ENCODE measurements at places on chromosomes 11 and 22.

DNA sequence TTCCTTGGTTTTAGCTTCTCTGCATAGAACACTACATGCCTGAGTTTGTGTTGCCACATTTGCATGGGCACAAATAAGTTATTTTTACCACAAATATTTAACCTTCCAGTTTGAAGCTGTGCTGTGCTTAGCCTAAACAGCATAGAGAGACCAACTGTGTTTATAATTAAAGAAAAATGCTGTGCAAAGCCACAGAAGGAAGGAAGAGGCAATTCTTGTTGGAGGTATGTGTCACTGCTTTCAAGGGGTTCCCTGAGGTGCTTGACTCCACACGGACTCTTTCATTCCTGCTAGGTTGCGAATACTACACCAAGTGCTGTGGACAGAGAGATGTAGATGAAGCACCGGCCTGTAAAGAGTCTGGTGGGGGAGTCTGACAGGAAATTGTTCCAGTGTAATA, 47.6 kb upstream of the OLFML1 start:
- DNase-seq, result no peak

DNA sequence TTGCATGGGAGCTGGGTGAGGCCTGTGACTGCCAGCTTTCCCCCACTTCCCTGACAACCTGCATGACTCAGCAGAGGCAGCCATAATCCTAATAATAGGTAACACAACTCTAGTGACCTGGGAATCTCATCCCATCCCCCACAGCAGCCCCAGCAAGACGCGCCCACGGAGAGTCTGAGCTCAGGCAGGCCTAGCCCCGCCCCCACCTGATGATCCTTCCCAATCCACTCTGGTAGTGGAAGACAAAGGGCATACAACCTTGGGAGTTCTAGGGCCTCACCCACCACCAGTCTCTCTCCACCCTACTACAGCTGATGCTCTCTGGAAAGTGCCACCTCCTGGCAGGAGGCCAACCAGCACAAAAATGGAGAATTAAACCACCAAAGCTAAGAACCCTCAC, 60.3 kb downstream of the CWF19L2 start:
- DNase-seq, result no peak

- no peak for DNase-seq
These were observed 734 bp downstream of the C11orf58 start for GRCh38 chr11:16738947-16739815.

- no peak for DNase-seq
These were observed 94.4 kb downstream of the FAM181B start for GRCh38 chr11:82639251-82639650.

DNA sequence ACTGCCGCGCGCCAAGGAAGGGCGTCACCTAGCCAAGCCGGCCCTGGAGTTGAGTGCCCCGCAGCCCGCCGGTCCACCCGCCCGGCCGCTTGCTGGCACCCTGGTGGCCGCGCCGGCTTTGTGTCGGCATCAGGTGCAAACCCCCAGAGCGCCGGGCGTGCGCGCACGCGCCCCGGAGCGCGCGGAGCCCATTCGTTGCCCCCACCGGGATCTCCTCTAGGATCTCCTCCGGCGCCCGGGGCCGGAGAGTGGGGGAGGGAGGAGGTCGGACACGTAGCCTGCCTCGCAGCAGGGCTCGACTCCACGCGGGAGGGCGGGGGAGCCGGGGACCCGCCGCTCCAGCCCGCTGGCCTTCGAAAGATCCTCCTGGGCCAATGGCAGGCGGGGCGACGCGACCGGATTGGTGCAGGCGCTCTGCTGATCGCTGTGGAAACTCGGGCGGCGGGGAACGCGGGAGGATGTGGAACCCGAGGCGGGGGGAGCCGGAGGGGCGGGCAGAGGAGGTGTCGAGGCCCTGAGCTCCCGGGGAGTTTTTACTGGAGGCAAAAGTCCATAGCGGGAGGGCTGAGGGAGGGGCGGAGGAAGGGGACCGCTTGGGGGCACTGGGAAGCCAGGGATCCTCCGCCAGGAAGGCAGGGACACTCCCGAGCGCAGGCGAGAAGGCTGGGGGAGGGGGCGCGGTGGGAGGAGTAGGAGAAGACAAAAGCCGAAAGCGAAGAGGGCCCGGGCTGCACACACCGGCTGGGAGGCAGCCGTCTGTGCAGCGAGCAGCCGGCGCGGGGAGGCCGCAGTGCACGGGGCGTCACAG, at the start of gene FADS2:
TSS of gene FADS2 (plus strand) at position 730 of the 808 bp plus-strand sequence. CDS start 91 bp downstream, outside the sequence.
- DNase-seq, result peak; percentile 90

DNA sequence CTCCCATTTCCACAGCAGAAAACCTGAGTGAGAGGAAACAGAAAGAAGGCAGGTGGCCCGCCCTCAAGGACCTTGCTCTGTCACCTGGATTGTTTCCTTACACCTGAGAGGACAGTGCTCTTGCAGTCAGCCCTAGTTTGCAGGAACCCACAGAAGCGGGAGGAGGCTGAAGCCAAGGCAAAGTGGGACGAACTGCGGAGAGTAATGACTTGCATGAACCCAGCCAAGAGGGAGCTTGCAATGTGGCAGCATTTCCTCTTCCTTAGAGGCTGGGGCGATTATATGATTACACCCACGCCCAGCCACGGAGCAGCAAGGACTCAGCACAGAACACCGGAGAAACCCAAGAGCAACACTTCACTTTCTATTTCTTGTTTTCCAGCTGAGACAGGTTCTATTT, 102.6 kb downstream of the SPON1 start:
- peak; percentile 55 for DNase-seq

- DNase-seq, result no peak
These were observed 36.2 kb upstream of the HEPHL1 start for GRCh38 chr11:93984936-93985335.

DNA sequence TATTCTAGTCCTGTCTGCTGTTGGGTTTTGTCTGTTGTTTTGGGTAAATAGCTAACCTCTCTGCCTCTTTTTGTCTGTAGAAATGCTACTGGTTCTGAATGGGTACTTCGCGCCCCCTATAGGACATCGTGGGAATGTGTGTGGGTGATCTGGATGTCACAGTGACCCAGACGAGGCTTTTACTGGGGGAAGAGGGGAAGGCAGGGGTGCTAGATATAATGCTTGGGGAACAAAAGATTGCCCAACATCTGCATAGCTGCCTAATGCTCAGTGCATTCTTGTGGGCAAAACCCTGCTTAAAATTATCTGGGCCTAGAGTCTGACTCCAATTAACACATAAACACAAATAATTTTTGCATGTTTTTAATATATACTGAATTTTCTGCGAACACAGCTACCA, 57.7 kb downstream of the BMAL1 start:
- peak; percentile 80 for DNase-seq

DNA sequence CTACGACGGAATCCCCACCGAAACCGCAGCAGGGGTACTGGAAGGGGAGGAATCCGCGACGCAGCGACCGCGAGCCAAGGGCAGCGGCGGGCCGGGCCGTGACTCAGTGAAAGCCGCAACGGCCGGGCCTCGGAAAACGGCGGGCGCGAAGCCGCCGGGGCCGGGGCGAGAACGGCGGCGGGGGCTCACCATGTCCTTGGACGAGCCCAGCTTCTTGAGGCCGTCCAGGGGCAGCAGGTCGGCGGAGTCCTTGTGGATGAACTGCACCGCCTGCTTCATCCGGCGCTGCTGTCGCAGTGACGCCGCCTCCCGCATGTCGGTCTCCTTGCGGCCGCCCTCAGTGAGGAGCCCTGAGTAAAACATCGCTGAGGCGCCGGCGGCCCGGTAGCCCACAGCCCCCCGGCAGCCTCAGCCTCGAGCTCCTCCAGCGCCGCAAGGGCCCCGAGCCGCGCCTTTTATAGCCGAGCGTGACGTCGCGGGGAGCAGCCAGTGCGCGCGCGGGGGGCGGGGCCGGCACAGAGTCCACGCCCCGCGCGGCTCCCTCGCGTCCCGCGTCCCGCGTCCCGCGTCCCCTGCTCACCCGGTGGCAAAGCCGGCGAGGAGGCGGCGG, at the start of gene NRIP3:
TSS of gene NRIP3 (minus strand) at position 429 of the 610 bp plus-strand sequence. CDS start at position 363, 66 bp downstream.
- peak; percentile 84 for DNase-seq

- no peak for DNase-seq
These were observed 81.6 kb upstream of the SUSD2 start for GRCh38 chr22:24099666-24100065.

- no peak for DNase-seq
These were observed 15.7 kb downstream of the NNMT start for GRCh38 chr11:114311946-114312345.

DNA sequence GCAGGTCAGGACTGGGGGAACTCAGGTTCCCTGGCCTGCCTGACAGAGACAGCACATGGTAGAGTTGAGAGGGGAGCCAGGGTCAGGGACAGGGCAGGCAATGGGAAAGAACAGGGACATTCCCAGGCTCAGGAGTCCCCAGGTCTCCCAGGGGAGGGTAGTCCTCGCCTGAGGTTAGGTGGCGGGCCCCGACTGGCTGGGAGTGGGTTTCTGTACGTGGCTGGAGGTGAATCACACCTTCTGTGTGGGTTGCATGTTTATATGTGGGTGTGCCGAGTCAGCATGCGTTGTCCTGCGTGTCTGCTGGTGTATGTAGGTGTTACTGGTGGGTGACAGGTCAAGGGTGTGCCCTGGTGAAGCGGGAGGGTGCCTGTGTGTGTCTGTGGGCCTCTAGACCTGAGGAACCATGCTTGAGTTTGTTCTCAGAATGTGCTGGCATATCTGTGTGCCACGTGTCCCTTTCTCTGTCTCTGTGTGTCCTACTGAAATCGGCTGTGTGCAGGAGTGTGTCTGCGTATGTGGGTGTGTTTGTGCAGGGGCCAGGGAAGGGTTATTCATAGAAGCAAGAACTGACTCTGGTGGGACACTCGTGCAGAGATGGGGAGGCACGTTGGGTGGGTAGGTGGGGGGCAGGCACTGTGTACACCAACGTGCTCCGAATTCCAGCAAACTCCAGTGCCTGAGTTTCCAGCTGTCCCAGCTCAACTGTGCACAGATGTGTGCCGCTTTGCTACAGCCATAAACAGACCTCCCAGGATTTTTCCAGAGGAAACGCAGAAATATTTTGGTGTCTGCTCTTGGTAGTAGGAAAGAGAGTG, 23.8 kb upstream of the OAF start:
- DNase-seq, result no peak

GRCh38 chr22:30582788-30583545, 8.5 kb upstream of the GAL3ST1 start:
- DNase-seq, result no peak

GRCh38 chr11:93895106-93895862, 44.9 kb upstream of the VSTM5 start:
- DNase-seq, result peak; percentile 7

DNA sequence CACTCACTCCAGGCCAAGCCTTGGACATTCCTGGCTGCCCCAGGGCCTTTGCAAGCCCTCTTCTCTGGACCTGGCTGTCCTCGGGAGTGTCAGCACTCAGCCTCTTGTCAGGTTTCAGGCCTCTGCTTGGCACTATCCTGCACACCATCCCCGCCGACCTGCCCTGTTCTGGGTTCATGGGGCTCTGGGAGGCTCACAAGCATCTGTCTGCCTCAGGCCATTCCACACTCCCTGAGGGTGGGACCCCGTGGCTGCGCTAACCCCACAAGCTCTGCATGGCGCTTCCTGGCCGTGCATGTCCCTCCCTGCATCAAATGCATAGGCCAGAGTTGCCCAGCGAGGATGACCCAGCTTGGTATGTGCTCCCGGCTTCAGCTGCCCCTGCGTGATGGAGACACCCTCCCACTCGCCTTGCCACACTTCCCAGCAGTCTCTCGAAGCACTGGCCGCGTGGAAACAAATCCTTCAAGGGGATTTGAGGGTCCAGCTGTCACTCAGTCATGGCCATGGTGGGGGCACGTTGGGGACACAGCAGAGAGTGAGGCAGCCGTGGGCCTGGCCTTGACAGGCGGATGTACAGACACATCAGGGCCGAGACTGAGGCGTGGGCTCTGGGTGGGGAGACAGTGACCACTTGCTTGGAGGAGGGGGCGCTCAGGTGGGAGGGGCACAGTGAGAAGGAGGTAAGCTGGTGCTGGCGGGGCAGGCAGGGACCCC, 87.3 kb downstream of the KCNQ1 start:
- DNase-seq, result no peak

DNA sequence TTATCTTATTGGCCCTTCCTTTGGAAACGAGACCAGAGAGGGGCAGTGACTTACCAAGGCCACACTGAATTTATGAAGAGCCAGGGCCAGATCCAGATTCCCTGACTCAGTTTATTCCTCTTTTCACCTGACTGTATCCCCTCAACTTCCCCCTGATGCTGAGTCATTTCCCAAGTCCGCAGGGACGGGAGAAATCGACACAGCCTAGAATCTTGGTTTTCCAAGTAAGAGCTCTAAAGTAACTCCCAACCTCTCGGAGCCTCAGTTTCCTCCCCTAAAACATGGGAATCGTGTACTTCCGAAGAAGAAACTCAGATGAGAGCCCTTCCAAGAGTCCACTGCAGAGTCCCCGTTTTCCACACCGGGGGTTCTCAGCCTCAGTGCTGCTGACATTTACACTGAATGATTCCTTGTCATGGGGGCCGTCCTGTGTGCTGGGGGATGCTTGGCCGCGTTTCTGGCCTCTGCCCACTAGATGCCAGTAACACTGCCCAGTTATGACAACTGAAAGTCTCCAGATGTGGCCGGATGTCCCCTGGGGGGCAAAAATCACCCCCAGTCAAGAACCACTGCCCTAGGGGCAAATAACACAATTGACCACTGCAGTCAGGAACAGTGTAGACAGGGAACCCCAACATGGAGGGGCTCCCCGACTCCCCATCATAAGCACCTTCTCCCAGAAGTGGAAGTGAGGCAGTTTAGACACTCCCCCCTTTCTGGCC, 11.2 kb downstream of the MPST start:
- DNase-seq, result no peak

Data from CD4-positive, alpha-beta T cell treated with Interleukin-17A for 4 hours (primary cell).